ENCODE measurements at places on chromosomes 7 and 10.

- DNase-seq = no peak
These were observed 50.9 kb upstream of the SCIN start for GRCh38 chr7:12519682-12520009.

- DNase-seq = no peak
These were observed 68.1 kb downstream of the TNS3 start for GRCh38 chr7:47513741-47514241.

GRCh38 chr10:69089638-69090599, 2.0 kb downstream of the SRGN start:
- DNase-seq = no peak

DNA sequence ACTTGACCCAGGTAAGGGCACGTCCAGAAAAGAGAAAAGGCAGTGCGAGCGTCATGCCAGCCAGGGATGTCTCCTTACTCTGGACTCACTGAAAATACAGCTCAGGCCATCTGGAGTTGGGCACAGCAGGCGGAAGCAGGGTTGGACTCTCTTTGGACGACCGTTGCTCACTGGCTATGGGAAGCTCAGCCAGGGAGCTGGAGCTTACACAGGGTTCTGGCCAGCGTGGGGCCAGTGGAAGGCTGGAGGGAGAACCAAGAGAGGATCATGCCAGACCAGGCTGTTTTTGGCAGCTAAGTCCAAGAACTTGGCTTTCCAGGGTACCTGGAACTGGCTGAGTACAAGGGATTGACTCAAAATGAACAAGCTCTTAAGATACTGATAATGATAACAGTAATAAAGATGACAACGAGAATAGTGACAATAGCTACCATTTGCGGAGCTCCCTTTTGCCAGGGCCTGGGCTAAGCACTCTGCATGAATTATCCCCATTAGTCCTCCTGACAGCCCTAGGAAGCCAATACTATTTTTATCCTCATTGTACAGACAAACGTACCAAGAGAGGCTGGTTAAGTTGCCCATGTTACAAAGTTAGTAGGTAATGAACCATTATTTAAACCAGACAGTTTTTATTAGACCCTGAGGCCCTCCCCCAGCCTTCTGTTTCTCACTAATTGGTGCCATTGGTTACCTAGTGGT, 177.6 kb downstream of the PTPN20 start:
- no peak for DNase-seq

GRCh38 chr7:155868955-155869783, 56.9 kb upstream of the SHH start:
- DNase-seq = no peak

DNA sequence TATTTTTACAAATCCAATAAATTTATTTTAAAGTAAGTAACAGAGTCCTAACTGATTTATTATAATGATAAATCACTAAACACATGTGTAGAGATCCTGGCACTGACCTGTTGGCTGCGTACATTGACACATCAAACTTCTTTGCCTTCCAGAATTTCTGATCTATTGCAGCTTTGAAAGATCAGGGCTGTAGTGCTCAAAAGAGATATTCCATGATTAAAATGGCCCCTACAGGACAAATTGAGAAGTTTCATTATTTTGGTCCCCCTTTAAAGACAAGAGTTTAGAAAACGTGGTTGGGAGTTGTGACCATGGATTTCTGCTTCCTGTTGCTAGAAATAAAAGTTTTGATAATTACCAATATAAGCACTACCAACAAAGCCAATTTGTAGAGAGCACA, 87.7 kb upstream of the PDK4 start:
- no peak for DNase-seq

Measured in anterior cingulate cortex (tissue), 58 donors.